ENCODE measurements at places on chromosomes 5 and 9.

- no peak for DNase-seq
These were observed 51.1 kb downstream of the CCNH start for GRCh38 chr5:87361536-87362213.

GRCh38 chr9:526904-527591 lies 312.4 kb downstream of the DOCK8 start:
- no peak for DNase-seq

DNA sequence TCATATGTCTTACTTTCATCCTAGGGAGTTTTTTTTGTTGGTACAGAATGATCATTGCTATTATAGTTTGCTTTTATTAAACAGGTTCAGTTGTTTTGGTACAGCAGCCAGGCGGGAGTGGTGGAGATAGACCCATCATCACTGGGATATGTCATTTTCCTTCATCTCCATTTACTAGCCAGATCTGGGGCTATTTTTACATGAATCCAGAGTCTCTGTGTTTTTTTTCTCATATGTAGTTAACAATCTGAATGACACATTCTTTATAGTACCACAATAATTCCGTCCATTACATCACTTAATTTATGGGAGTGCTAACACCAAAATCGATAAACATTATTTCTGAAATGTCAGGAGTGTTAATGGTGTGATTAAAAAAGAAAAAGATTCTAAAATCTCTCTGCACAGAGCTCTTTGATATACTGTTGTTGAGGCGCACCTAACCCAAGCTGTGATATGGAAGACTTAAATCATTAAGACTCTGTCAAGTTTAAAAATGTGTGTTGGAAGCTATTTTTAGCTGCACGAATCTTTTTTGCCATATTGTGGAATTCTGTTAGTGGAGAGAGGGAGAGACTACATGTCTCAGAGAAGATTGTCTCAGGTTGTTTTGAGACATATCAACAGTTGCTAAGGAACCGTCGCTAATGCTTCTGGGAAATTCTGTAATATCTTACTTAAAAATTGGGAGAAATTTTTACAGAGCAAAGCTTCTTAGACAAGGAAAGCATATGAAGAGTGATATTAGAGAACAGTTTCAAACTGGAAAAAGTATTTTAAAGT lies 59.6 kb downstream of the RPS23 start:
- DNase-seq = no peak

DNA sequence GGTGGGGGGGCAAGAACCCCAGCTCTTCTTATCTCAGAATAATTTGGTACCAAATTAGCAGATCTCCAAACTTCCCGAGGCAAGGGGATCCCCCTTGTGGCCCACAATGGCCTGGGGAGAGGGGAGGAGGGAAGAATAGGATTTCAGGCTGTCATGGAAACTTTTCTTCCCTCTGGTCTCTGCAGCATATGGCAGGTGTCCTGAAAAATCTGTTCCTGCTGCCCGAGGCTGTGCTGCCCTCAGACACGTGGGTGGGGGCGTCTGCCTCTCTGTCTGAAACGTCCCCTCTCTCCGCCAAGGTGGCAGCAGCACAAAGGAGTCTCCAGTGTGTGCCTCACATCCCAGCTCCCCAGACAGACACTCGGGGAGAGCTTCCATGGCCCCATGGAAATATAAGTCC lies 34.0 kb downstream of the CCNJL start:
- no peak for DNase-seq

DNA sequence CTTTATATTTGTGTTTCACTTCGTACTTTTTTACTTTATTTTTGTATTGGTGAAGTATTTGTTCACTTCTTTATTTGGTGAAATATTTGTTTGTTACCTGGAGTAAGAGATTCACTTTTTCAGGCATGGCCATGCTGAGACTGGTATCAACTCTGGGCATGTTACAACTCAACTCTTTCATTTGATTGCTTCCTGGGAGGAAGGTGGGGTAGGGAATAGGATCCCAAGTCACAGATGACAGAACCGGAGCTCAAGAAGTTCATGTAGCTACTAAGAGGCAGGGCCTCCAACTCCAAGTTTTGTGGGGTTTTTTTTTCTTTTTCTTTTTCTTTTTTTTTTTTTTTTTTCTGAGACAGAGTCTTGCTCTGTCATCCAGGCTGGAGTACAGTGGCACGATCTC lies 6.1 kb upstream of the ADGRD2 start:
- DNase-seq = no peak

All from stimulated activated CD4-positive, alpha-beta T cell treated with anti-CD3 and anti-CD28 coated beads, Interleukin-1b, Interleukin-23, amount 100 ng/mL, for 4 hours (primary cell).